NB4 (cell line): ENCODE measurements at places on chromosomes 12 and 14.

DNA sequence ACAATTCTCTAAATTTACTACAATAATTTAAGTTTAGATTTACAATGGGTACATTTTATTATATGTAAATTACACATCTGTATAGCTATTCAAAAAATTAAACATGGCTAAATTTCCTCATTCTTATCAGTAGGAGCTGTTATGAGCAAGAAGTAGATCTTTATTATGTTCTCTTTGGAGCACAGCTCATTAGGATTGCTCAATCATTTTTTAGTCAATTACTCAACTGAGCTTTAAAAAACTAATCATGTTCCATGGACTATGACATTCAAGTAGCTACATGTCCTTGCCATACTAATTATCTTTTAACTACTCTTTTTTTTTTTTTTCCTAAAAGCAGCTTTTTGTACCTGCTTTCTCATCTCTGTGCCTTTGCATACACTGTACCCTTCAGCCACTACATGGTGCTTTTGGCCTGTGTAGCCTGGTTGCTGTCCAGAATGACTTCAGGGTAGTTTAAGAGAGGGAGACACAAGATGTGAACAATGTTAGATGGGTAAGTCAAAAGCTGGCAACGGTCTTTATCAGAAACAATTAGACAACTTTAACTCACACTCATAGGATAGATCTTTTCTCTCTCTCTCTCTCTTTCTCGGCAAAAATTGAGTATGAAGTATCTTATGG lies 69.0 kb downstream of the SSPN start:
- DNase-seq: peak; percentile 45

DNA sequence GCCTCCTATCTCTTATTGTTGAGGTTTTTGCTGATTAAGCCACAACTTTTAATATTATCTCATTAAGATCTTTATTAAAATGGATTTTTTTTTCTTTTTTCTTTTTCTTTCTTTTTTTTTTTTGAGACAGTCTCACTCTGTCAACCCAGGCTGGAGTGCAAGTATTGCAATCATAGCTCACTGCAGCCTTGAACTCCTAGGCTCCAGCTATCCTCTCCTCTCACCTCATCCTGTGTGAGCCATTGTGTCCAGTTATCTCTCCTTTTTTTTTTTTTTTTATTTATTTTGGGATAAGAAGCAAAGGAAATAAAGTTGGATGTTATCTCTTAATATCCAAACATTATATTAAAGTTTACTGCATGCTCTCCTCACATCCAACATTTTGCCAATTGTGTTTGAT lies 12.7 kb downstream of the VEZT start:
- no peak for DNase-seq

GRCh38 chr12:31658471-31659086 lies 909 bp upstream of the ETFBKMT start:
- DNase-seq: no peak

DNA sequence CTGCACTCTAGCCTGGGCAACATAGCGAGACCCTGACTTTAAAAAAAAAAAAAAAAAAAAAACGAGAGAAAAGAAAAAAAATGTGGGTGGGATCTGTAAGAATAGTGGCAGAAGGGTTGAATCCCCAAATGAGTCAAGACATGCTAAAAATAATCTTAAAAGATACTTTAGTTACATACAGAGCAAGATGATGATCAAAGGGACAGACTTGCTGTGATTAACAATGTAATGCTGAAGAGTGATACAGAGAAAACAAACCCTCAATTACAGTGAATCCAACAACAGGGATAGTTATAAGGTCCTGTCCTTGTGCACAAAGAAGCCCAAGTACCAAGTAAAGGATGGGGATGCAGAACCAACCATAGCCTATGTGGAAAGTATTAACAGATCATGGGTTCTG lies 80.3 kb downstream of the DCAF5 start:
- no peak for DNase-seq

DNA sequence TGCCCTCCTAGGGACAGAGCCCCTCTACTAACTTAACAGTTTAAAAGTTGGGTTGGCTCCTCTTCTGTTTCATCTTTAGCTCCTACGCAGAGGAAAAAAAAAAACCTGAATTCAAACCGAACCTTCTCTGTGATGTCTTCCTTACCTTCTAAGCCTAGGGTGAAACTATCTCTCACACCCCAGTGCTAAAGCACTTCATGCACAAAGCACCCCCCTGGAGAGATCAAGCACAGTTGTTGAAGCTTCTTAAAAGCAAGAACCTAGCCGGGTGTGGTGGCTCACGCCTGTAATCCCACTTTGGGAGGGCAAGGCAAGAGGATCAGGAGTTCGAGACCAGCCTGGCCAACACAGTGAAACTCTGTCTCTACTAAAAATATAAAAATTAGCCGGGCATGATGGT lies 37.6 kb downstream of the CORO1C start:
- no peak for DNase-seq

GRCh38 chr12:12786706-12787601 lies 1.5 kb downstream of the APOLD1 start:
- DNase-seq: peak; percentile 87

- DNase-seq: peak; percentile 26
These were observed 16.2 kb upstream of the NOP2 start for GRCh38 chr12:6584293-6584692.

DNA sequence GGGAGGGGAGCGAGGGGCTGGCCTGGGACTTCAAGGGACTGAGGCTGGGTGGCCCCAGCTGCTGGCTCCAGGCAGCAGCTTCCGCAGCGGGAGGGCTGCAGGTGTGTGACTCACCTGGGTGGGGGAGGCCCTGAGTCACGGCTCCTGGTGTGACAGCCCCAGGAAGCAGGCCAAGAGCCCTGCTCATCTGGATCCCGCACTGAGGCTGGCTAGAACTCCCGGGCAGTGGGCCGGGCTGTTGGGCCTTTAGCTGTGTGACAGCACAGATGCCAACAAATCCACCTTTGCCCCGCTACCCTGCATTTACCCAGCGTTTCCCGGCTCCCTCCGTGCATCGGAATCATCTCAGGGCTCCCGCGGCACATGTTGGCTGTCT lies 180.0 kb upstream of the PRMT8 start:
- DNase-seq: no peak

GRCh38 chr12:117857632-117858612 lies 110.9 kb downstream of the KSR2 start:
- DNase-seq: peak; percentile 64

DNA sequence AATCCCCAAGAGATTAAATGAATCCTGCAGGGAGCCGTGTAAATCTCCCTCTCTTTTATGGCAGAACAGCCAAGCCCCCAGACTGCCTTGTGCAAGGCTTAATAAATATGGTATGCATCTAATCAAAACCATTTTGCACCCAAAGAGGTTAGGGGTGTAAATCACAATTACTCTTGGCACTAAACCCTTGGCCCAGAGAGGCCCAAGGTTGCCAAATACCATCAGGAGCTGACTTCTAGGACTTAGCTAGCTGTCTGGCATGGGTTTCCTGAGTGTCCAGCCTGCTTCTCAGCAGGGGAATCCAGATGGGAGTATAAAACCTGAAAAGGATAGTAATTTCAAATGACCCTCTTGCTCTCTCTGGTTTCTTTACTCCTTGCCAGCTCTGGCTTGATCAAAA lies 610.4 kb downstream of the MED13L start:
- no peak for DNase-seq

GRCh38 chr14:92596331-92596907 lies 82.8 kb downstream of the RIN3 start:
- peak; percentile 30 for DNase-seq

DNA sequence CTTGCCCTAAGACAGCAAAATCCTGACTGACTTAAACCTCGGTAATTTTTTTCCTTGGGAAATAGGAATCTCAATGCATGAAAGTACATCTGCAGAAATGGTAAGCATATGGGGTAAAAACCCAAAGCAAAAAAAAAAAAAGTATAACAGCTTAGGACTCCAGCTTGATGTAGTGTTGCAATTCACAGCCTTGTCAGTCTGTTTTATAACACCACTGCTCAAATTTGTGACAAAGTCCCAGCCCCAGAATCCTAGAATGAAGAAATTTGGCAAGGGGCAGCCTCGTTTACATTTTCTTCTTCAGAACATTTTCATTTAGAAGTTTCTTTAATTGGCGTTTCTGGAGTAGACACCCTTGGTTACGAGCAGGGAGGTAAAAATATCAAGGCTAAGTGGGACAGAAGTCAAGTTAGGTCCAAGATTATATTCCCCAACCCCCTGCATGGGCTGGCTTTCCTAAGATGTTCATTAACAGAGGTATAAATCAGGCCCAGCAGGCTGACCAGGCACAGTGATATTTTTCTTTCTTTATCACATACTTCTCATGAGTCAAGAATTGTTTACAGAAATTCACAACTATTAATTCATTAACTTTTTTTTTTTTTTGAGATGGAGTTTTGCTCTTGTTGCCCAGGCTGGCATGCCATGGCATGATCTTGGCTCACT lies 424.0 kb downstream of the RMST start:
- DNase-seq: no peak

DNA sequence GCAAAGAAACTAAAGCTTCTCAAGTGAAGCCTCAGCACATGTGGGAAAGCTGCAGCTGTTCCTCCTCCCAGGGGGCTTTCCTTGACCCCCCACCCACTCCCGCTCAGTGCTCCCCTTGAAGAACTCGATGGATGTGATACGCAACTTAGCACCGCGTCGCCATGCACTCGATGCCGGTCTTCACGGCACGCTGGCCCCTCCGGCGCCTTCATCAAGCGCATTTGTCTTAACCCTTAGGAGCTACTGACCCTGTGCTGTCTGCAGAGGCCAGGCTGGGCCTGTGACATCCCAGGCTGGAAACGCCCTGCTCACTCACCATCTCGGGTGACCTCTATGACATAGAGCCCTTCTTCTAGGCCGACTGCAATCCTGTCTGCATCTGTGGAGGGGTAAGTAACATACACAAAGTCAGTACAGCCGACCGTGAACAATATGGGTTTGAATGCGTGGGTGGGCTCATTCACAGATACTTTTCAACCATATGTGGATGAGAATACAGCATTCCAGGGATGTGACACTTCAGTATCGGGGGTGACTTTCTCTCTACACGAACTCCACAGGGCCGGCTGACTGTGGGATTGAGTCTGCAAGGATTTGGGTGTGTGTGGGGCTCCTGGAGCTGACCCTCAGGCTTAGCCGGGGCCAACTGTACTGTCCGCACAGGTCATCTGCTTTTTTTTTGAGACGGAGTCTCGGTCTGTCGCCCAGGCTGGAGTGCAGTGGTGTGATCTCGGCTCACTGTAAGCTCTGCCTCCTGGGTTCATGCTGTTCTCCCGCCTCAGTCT lies 23.1 kb downstream of the AMN start:
- no peak for DNase-seq

DNA sequence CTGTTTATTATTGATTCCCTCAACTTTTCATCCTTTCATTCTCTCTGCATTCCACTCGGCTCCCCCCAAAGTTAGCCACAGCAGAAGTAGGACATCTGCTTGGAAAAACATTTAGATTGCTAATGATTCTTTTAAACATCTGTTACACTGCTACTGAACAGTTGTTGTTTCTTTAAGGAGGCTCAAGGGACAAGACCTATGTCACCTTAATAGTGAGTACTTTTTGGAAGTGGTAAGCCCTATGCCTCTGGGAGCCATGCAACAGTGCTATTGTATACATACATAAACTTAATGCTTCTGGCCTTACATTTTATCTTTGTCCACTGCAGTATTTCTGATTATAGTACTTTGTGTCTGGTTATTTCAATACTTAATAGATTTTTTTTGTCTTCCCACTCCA lies 628.2 kb upstream of the FOXG1 start:
- DNase-seq: no peak

GRCh38 chr12:117732761-117733548 lies 235.8 kb downstream of the KSR2 start:
- DNase-seq: no peak

- DNase-seq: no peak
These were observed 4.5 kb downstream of the ALKBH2 start for GRCh38 chr12:109088818-109089217.

GRCh38 chr12:59069516-59069915 lies 149.2 kb upstream of the LRIG3 start:
- no peak for DNase-seq

- DNase-seq: no peak
These were observed 263.1 kb downstream of the GRIN2B start for GRCh38 chr12:13718271-13718670.

DNA sequence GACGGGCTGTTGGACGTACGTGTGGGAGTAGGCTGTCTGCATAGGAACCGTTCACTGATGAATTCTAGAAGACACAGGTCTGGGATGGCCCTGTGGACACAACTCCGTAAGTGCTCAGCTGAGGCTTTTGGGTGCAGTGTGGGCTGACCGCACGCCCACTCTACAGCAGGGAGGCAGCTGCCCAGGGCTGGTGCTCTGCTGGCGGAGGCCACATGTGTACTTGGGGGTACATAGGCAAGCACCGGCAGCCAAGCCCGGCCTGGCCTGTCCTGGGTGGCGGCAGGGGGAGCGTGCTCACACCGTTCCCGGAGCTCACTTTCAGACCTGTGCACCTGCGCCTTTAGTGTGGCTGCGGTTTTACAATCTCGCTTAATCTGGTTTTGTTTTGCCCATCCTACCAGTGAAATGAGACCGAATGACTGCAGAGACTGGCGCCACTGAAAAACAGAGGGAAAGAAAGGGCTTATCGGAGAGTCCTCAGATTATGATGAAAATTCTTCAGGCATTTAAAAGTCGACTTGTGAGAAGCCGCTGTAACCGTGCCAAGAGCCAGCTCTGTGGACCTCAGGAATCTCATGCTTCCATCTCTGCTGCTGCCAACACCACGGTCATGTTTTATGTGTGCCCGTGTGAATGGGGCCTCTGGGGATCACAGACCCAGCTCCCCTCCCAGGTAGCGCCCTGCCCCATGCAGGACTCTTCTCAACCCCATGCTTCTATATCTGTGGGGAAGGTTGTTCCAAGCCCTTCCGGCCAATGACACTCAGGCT lies 45.8 kb downstream of the SSH1 start:
- no peak for DNase-seq

GRCh38 chr12:93763746-93764147 lies 86.6 kb downstream of the CRADD start:
- no peak for DNase-seq

GRCh38 chr12:40697566-40698259 lies 5.5 kb downstream of the CNTN1 start:
- DNase-seq: no peak

GRCh38 chr12:93990832-93991803 lies 157.3 kb upstream of the PLXNC1 start:
- peak; percentile 18 for DNase-seq

GRCh38 chr12:78088391-78088832 lies 257.7 kb downstream of the NAV3 start:
- no peak for DNase-seq

- DNase-seq: no peak
These were observed 204.8 kb downstream of the NUAK1 start for GRCh38 chr12:105933671-105934665.

DNA sequence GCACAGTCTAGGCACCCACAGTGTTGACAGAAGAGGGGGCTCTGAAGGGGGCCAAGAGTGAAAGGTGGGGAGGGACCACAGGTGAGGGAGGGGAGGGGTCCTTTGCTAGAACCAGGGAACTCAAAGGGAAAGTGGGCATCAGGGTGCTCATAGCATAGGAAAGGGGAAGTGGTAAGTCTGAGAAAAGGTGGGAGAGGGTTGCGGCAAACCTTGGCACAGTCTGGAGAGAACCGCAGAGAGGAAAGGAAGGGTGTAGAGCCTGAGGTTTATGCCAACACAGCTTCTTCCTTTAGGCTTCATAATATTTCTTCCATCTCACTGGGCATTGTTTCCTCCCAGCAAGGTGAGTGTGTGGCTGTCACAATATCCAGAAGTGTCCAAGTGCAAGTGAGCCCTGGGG lies 11.5 kb upstream of the PLEK2 start:
- peak; percentile 72 for DNase-seq
